Stimulated activated CD4-positive, alpha-beta T cell treated with anti-CD3 and anti-CD28 coated beads, Interleukin-15, amount 100 ng/mL, for 24 hours (primary cell): ENCODE measurements at places on chromosomes 11 and 22.
A peak's percentile ranks its signal among the peaks of the same experiment; 100 is the strongest.

- no peak for DNase-seq
These were observed 508 bp upstream of the FLI1 start for GRCh38 chr11:128693416-128693712.

DNA sequence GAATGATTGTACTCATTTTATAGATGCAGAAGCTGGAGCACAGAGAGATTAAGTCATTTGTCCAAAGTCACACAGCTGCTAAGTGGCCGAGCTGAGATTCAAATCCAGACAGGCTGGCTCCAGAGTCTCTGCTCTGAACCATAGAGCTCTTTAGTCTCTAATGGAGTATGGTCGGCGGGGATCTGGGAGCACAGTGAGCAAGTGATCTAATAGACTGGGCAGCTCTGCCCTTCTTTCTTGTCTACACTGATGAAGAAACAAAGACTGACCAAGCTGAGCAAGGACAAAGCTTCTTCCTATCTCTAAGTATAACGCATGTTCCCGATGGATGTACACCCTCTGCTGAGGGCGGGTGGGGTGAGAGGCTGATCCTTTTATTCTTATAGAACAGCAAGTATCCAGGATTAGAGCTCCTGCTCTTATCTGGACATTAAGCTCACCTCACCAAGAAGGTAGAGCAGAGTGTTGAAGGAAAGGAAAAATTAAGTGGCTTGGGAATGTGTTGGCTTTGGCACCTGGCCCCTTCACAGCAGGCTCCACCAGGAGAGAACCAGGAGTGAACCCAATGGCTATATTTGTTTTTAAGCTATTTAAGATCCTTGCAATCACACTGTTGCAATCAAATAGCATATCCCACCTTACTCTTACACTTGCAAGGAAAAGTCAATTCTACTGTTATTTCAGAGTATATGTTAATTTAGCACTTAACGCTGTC lies 68.7 kb downstream of the ETS1 start:
- no peak for DNase-seq

- DNase-seq, result no peak
These were observed 45.8 kb upstream of the FIBIN start for GRCh38 chr11:26947904-26948639.

DNA sequence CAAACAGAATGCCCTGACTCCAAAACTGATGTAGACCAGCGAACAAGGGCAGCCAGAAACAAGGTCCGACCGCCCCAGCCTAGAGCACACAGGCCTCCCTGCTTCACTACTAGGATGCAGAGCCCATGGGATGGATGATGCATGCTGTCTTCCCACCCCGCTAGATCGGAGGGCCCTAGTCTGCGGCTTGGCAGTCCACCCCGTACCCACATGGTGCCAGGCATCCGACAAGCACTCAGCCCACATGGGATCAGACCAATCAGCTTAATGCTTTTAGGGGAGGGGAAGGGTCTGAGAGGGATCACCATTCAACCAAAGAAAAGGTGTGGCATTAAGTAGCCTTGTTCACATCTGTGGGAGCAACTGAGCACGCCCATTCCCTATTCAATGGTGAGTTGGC lies 30.6 kb downstream of the PISD start:
- DNase-seq, result no peak

- DNase-seq, result no peak
These were observed 12.7 kb upstream of the MYO18B start for GRCh38 chr22:25729016-25729995.

GRCh38 chr11:26677566-26677965 lies 44.3 kb downstream of the SLC5A12 start:
- DNase-seq, result no peak

DNA sequence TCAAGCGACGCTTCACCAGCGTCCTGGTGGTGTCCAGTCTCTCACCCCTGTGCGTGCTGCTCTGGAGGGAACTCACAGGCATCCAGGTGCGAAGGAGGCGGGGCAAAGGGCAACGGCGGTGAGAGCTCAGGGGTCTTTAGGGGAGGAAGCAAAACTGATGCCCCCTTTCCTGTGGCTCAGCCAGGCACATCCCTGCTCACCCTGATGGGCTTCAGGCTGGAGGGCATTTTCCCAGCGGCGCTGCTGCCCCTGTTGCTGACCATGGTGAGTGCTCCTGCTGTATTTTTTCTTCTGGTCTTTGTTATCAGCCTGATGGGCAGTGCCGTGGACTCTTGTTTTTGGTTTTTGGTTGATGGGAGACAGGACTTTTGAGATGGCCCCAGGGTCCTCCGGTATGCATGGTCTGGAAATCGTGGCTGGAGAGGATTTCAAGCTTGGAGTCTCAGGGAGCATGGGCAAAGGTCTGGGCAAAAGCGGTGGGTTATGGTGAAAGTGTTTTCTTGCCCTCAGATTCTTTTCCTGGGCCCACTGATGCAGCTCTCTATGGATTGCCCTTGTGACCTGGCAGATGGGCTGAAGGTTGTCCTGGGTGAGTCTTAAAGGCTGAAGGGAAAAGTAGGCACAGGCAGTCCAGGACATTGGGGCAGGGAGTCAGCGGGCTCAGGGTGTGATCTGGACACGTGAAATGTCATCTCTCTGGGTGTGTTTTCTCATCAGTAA lies 695 bp downstream of the RCE1 start:
- no peak for DNase-seq

DNA sequence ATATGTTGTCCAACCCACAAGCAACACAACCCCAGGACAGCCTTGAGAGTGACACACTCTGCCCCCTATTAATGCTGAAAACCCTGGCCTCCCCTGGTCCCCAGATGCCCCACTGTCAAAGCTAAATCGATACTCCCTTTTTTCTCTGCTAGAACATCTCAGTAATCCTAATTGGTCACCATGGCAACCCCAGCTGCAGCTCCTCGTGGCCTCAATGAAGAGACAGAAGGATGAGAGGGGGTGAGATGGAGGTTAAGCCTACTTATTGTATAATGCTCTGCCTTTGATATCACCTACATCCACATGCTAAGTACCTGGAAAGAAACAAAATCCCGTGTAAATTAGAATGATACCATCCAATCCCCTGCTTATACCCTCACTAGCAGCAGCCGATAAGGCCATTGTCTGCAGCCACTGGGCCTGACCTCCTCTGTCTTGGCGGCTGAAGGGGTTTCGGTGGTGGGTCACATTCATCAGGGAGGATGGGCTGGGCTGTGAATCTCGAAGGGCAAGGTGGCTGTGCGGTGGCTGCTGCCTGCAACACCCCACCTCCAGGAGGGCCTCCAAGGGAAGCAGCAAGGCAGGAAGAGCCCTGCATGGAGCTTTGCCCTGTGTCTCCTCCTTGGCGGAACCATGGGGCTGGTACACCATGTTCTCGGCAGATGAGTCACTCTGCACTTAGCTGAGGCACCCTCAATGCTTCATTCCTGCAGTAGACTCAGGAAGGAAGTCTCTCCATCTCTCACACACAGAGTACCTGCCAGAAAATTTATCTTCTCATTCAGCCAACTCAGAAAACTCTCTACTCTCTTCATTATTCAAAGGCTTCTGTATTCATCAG lies 399.5 kb downstream of the BUD13 start:
- no peak for DNase-seq

- DNase-seq, result no peak
These were observed 14.1 kb downstream of the RBM4 start for GRCh38 chr11:66652651-66653050.

DNA sequence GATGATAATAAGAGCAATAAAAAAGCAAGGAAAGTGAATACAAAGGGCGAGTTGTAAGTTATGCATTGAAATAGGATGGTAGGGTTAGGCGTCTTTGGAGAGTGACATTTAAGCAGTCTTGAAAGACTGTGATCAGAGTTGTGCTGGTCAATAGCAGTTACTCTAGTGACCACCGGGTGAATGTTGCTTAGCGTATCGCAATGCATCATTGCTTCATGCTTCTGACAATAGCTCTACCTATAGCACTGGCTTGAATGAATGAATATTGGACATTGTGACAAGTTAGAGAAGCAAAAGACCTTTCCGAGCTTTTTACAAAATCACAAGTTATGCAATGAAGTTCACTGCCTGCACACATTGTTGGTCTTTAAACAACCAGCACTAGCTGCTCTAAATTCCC lies 7.7 kb upstream of the OR8B12 start:
- no peak for DNase-seq

DNA sequence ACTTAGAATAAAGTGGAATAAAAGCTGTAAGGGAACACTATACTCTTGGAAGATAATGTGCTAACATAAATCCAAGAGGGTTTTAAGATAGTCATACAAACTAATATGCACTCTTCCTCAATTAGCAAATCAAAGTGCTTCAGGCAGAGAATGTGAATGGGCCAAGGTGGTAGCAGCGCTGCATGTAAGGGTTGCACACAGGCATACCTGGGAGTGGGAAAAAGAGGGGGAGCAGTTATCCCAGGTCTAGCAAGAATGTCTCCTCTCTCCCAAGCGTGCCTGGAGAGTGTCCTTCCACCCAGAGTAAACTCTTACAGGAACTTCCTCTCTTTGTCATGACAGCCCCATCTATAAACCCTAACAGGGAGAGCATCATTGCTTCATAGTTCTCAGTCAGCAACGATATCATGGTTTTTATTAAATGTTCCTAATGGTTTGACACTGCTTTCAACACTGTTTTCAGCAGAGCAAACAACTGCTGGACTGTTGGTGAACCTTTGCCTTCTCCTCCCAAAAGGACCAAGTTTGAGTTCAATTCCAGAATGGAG lies 61.6 kb downstream of the SYTL2 start:
- no peak for DNase-seq

DNA sequence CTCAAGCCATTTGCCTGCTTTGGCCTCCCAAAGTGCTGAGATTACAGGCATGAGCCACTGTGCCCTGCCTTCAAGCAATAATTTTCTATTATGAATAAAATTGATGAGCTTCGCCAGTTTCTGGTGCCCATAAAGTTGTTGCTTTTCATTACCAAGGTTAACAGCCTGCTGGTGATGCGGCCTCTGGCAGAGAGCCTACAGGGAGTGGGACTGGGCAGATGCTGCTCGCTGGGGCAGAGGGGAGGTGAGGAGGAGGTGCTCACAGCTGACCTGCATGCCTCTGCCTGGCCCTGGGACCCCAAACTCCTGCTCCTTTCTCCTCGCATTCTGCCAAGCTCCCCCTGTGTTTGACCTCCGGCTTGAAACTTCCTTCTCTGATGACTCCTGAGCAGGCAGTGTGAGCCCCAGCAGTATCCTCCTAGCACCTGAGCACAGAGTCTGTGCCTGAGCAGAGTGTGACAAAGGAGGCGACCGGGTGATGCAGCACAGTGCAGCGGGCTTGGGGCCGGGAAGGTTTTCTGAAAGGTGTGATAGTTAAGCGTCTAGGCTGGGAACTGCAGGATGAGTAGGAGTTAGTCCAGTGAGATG lies 56.1 kb upstream of the B3GAT1 start:
- no peak for DNase-seq

- DNase-seq, result no peak
These were observed 117.7 kb upstream of the CCDC90B start for GRCh38 chr11:83403691-83404389.

DNA sequence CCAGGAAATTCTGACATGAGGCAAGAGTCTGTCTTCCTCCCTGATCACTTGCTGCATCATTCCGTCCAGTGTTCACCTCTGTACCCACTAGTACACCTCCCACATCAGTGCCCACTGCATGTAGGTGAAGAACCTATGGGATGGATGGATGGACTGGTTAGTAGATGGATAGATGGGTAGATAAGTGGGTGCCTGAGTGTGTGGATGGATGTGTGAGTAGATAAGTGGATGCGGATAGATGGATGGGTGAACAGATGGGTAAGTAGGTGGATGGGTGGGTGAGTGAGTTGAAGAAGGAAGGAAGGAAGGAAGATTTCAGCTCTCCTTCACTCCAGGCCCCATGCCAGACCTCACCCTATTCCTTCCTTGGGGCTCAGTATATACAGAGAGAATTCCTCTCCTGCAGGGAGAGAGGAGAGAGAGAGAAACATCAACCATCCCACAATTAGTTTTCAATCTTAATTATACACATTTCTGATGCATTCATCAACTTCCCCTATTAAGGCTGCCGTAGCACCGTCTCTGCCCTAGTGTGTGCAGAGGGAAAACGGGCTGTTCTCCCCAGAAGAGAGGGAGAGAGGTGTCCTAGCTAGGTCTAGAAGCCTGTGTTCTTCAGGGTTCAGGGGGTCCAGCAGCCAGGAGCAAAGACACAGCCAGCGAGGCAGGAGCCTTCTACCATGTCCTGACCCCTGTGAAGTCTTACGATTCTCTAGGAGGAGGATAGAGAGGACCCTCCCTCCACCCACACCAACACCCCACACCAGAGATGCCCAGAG lies 125.3 kb downstream of the BUD13 start:
- DNase-seq, result no peak

DNA sequence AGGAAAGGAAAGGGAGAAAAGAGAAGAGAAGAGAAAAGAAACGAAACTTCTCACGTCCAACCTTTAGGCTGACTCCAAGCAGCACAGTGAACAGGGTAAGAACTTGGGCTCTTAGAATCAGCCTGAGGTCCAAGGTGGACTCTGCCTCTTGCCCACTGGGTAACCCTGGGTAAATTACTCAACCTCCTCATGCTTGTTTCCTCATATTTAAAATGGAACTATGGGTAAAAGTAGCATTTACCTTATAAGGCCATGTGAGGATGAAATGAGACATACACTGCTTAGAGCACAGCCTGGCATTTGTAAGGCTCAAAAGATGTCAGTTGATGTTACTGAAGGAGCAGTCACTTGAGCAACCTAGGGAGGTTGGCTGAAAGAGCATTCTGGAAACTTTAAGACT lies 107.9 kb downstream of the C11orf58 start:
- no peak for DNase-seq

GRCh38 chr11:45664376-45665205 lies 831 bp downstream of the CHST1 start:
- peak; percentile 15 for DNase-seq

GRCh38 chr22:39245130-39246039 lies 603 bp upstream of the PDGFB start:
- DNase-seq, result no peak

- no peak for DNase-seq
These were observed 1376.4 kb downstream of the TBC1D22A start for GRCh38 chr22:48138855-48139254.

- no peak for DNase-seq
These were observed 28.9 kb upstream of the SLC25A1 start for GRCh38 chr22:19207401-19207808.

DNA sequence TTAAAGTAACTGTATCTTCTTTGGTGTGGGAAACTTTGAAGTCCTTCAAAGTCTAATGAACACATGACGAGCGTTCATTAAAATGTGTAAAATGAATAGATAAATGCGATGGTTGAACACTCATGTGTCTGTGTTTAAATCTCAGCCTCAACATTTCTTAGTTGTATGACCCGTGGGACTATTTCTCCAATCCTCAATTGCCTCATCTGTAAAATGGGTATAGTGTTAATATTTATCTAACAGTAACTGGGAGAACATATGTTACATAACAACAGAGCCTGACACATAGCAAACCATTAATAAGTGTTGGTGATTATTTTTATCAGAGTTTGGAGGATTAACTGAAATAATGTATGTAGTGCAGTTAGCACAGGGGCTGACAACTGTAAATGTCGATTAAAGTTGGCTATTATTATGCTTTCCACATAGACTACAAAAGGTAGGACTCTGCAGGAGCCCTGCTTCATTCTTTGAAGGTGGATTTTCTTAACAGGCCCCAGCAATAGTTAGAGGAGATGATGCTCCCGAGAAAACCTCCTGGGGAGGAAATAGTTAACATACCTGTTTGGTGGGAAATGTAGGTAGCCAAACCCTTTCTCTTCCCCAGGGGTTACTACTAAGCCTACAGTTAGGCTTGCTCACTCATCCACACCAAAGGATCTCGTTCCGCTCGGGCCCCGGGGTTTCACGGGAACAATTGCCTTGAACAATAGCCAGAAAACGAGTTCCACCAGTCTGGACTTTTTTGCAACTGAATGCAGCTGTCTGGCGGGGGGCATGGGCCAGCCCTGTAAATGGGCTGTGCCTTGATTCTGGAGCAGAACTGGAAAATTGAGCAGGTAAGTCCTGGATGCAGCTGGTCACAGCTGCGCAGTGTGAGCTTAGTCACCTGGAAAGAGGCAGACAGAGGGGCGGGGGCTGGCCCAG lies 133.4 kb downstream of the DBX1 start:
- no peak for DNase-seq
